Calu3 (cell line): ENCODE measurements at places on chromosomes 11 and 22. TPM values are rescaled to one million over a fixed set of nuclear protein-coding genes. Genes with fewer than 3 reads are reported as not detected.

TMEM121B gene
- total RNA-seq = 0.21 and 0.42 TPM in 2 replicates

PGGHG gene
- 9.5 and 13.5 TPM in 2 replicates for total RNA-seq

KCNJ1 gene
- total RNA-seq = 0.17 TPM in 1 of 2 replicates, not detected in the other

NPTXR gene
- 6.1 and 6.6 TPM in 2 replicates for total RNA-seq

SPCS2 gene
- 195 and 209 TPM in 2 replicates for total RNA-seq

DNA sequence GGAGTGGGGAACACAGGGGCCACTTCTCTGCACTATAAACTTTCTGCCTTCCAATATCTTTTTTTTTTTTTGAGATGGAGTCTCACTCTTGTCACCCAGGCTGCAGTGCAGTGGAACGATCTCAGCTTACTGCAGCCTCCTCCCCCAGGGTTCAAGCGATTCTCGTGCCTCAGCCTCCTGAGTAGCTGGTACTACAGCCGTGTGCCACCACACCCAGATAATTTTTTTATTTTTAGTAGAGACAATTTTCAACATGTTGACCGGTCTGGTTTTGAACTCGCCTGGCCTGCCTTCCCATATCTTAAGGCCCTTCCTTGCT is 1.7 kb downstream of the SLC3A2 start:
- H3K27me3 ChIP-seq = peaks cover 9% of the 10 kb centered on the region
- DNase-seq = no peak
- peaks cover 93% of the 10 kb centered on the region for H3K36me3 ChIP-seq
- H3K4me1 ChIP-seq = peaks cover 44% of the 10 kb centered on the region

DNA sequence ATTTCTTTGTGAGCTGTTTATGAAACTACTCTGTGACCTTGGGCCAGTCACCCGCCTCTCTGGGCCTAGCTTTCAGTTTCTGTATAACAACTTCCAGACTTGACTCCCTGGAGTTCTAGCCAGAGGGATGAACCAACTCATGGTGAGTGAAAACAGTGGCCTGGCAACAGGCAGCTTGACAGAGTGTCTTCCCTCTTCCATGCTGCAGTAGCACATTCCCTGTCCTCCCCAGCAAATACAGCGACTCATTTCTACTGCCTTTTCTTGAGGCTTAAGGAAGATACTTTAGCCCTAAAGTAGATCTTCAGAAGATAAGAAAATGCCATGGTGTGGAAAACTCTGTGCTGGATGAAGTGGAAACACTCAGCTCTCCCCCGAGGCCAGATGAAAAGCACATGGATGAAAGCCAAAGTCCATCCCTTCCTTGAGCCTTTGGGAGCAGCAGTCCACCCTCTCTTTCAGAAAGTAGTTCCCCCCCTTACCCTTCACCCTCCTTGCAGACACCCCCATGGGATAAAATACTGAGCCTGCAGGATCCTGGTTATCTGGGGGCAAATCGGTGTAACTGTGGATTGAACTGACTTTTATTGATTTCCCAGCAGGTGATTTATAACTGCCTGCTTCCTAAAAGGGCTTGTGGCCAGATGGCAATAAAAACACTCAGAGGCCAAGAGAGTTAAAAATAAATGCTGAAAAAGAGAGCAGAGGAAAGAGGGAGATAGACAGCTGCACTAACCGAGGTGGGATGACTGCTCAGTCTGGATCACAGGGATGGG is 24.1 kb downstream of the IRAG1 start:
- no peak overlapping the region for H3K27ac ChIP-seq
- H3K4me1 ChIP-seq = peaks cover 19% of the 10 kb centered on the region
- H3K36me3 ChIP-seq = no peaks in the 10 kb centered on the region
- H3K27me3 ChIP-seq = peaks cover 15% of the 10 kb centered on the region
- no peak overlapping the region for H3K4me3 ChIP-seq

SPON1 gene
- not detected in 2 replicates for total RNA-seq

GRCh38 chr11:57905439-57905838 is 118.2 kb upstream of the OR9Q1 start:
- peaks cover 51% of the 10 kb centered on the region for H3K4me1 ChIP-seq
- no peak overlapping the region for H3K27ac ChIP-seq
- no peak for DNase-seq
- no peak overlapping the region for H3K4me3 ChIP-seq
- H3K27me3 ChIP-seq = no peaks in the 10 kb centered on the region

GRCh38 chr22:22786301-22787115 is 101.1 kb upstream of the IGLL5 start:
- peaks cover 66% of the 10 kb centered on the region for H3K27me3 ChIP-seq
- peaks cover 4% of the 10 kb centered on the region for H3K4me1 ChIP-seq
- no peak overlapping the region for H3K27ac ChIP-seq
- no peaks in the 10 kb centered on the region for H3K36me3 ChIP-seq
- H3K4me3 ChIP-seq = no peak overlapping the region

GRCh38 chr11:9473408-9473807 is 12.6 kb downstream of the ZNF143 start:
- H3K27me3 ChIP-seq = no peaks in the 10 kb centered on the region
- peaks cover 17% of the 10 kb centered on the region for H3K36me3 ChIP-seq
- DNase-seq = no peak
- H3K4me3 ChIP-seq = no peak overlapping the region

KDM4D gene
- total RNA-seq = 0.68 and 1.2 TPM in 2 replicates

DNA sequence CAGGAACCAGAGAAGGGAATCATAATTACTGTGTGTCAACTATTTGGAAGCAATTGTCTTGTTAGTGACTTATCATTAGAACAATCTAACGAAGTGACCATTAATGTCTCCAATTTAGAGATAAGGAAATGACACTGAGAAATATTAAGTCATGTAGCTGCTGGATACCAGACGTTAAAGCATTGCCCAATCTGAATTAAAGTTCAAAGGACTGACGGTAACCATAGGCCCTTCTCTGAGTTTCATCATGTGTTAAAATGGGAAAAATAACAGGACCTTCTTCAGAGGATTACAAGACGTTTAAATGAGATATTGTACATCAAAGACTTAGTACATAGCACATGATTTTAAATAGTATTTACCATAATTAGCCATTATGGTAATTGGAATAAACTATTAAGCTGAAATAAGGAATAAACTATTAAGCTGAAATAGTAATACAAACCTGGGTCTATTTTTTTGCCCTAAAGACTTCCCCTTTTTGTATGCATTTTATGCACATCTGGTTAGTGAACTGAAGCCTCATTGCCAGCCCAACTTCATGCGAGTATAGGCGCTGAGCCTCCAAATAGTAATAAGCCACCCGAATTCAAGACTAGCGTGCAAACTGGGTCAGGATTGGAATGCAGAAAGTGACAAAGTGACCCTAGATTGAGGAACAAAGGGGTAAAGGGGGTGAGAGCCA is 41.0 kb downstream of the GLYATL1 start:
- DNase-seq = no peak
- H3K27ac ChIP-seq = no peak overlapping the region
- H3K36me3 ChIP-seq = no peaks in the 10 kb centered on the region
- H3K4me1 ChIP-seq = no peaks in the 10 kb centered on the region
- H3K27me3 ChIP-seq = no peaks in the 10 kb centered on the region
